Stimulated activated CD4-positive, alpha-beta T cell treated with anti-CD3 and anti-CD28 coated beads, Interleukin-1b, Interleukin-23, amount 100 ng/mL, for 48 hours (primary cell): ENCODE measurements at places on chromosomes 6 and 20.

DNA sequence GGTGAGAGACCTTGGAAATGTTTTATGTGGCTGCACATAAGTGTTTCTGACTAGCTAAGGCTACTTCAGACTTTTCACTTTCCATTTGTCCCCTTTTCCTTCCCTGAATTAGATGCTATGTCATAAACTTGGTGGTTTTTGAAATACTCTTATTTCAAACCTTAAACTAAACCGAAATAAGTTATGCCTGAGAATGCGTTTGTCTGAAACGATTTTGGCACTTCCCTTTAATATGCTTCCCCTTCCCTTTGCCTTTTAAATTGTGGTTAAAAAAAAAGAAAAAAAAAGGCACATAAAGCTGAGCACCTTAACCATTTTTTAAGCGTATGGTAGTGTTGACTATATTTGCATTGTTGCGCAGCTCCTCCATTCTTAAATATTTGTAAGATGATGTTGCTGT is 14.3 kb downstream of the ZNF451 start:
- no peak for DNase-seq

DNA sequence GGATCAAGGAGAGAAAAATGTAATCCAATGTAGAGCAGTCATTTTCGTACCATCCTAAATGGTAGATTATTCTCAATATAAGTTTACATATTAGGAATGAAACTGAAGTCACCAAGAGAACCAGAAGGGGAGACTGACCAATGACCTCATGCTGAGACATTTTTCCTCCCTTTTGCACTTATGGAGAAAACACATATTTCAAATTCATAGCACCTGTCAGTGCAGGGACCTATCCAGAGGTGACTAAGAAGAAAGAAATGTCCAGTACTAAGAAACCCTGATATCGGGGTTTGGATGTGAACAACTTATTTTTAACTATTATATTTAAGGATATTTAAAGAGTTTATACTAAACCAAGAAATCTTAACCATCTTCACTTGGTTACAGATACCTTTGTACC is 16.6 kb upstream of the LYRM2 start:
- no peak for DNase-seq

GRCh38 chr20:14922503-14923267 is 585.3 kb upstream of the FLRT3 start:
- DNase-seq = no peak

DNA sequence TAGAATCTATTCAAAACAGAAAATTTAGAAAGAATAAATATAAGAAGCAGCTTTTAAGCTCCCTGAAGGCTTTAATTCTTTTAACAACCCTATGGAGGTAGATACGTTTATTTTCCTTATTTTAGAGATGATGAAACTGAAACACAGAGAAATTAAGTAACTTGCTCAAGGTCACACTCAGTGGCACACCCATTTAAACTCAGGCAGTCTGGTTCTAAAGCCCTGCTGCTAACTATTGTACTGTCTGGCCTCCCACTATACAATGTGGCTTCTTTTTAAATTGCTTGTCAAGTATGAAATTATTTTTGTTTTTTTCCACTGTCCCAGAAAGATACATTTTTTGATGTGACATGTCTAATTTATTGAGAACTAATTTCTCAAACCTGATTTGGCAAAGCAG is 55.7 kb downstream of the FAM217A start:
- DNase-seq = no peak

GRCh38 chr6:14968056-14968637 is 277.7 kb upstream of the JARID2 start:
- DNase-seq = no peak

DNA sequence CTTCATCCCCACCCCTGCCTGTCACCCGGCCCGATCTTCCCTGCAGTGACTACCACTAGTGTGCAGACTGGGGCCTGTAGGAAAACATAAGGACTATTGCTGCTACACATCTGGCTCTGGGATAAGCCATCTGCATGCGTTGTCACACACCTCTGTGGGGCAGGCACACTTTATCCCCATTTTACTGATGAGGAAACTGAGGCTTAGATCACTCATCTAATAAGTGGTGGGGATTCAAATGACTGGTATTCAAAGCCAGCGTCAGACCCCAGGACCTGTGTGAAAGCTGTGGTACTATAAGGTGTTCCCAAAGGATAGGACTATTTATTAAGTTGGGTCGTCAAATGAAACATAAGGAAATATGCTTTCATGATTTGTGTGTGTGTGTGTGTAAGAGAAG is 148.9 kb upstream of the RNF24 start:
- DNase-seq = no peak

DNA sequence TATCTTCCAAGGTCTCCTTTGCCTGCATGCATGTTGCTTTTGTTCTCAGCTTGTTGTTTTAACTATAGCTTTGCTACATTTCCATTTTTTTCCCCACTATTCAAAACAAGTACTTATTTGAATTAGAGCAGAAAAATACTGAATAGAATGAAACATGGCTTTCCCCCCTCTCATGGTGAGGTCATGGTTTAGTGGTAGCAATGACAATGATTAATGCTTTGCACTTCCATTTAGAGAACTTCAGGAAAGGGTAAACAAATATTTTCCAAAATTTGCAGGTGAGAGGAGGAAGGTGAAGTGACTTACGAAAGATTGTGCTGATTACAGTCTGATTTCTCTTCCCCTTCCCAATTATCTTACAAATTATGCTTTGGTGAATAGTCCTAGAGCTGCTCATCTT is 47.8 kb upstream of the TRAF3IP2 start:
- no peak for DNase-seq
